ENCODE measurements at places on chromosomes 5 and 9. TPM values are rescaled to one million over a fixed set of nuclear protein-coding genes. Genes with fewer than 3 reads are reported as not detected.

DNA sequence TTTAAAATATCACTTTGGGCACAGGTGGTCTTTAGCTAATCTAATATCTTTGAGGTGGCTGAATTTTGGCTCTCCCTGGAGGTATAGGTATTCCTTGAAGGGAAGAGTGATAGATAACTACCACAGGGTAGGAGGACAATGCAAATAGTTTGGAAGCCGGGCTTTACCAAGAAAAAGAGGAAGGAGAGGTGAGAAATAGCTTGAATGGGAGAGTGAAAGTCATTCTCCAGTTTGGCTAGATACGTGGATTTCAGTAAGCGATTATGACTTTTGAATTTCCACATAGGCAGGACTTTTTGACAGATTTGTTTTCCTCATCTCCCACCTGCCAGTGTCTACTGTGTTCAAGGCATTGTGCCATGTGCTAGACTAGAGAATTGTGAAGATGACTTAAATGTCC, 45.5 kb downstream of the RASA1 start:
- no peaks in the 10 kb centered on the region for H3K27me3 ChIP-seq
- no peak for DNase-seq
- no peak overlapping the region for H3K4me3 ChIP-seq

GRCh38 chr9:7973123-7973522, 173.5 kb upstream of the DMAC1 start:
- no peaks in the 10 kb centered on the region for H3K27me3 ChIP-seq
- no peaks in the 10 kb centered on the region for H3K4me1 ChIP-seq
- no peak for DNase-seq
- no peak overlapping the region for H3K4me3 ChIP-seq

Gene PROB1
- 0.77 TPM for total RNA-seq

DNA sequence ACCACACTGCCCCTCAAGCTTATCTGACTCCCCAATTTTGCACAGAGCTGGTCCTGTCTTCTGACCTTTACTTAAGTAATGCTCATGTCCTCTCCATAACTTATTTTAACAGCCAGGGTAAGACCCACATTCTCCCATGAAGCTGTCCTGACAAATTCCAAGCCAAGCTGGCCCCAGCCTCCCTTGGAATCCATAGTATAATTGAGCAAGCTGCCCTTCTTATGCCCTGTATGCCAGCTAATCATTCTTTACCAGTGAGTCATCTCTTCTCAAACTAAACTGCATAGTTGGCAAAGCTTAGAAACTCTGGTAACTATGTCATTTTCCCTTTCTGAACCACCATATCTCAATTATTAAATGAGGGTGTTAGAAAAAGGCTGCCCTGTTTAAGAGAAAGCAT, 92.4 kb downstream of the NFIB start:
- peaks cover 7% of the 10 kb centered on the region for H3K4me1 ChIP-seq
- H3K36me3 ChIP-seq, result no peaks in the 10 kb centered on the region
- DNase-seq, result peak; percentile 88
- no peak overlapping the region for H3K27ac ChIP-seq
- H3K27me3 ChIP-seq, result no peaks in the 10 kb centered on the region
- no peak overlapping the region for H3K4me3 ChIP-seq

Gene PIP5K1B
- under 0.01 TPM for total RNA-seq

Gene SARDH
- total RNA-seq, result 9.0 TPM

DNA sequence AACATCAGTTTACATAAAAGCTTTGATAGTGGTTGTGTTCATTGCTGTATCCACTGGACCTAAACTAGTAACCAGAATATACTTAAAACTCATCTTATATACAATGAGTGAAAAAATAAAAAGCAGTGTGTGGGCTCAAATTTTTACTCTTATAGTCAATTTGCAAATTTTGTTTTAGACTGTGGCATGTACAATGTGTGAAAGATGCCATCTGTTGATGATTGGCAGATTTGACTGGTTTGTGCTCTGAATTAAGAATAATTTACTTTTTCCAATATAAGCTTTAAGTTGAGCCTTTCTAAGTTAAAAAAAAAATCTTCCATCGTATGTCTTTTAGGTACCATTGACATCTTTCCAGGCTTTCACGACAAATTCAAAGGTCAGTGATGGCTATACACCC, 42.4 kb upstream of the F2RL1 start:
- H3K27me3 ChIP-seq, result no peaks in the 10 kb centered on the region
- H3K4me3 ChIP-seq, result no peak overlapping the region
- H3K36me3 ChIP-seq, result no peaks in the 10 kb centered on the region
- H3K4me1 ChIP-seq, result peaks cover 2% of the 10 kb centered on the region

- no peak for DNase-seq
- H3K36me3 ChIP-seq, result no peaks in the 10 kb centered on the region
- no peaks in the 10 kb centered on the region for H3K27me3 ChIP-seq
- H3K4me1 ChIP-seq, result no peaks in the 10 kb centered on the region
- H3K27ac ChIP-seq, result no peak overlapping the region
- H3K4me3 ChIP-seq, result no peak overlapping the region
These were observed 548.5 kb upstream of the GRAMD2B start for GRCh38 chr5:125874717-125875116.

GRCh38 chr9:73081979-73082657, 69.5 kb upstream of the ANXA1 start:
- no peaks in the 10 kb centered on the region for H3K4me1 ChIP-seq
- peak; percentile 32 for DNase-seq
- H3K4me3 ChIP-seq, result no peak overlapping the region
- H3K27ac ChIP-seq, result no peak overlapping the region
- no peaks in the 10 kb centered on the region for H3K27me3 ChIP-seq

DNA sequence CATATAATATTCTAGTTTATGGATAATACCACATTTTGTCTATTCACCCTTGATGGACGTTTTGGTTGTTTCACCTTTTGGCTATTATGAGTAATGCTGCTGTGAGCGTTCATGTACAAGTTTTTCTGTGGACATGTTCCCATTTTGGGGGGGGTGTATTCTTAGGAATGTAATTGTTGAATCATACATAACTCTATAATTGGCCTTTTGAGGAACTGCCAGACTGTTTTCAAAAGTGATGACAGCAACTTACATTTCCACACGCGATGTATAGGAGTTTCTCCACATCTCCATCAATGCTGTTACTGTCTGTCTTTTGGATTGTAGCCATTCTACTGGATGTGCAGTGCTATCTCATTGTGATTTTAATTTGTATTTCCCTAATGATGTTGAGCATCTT, 69.8 kb downstream of the SLC46A2 start:
- no peak overlapping the region for H3K27ac ChIP-seq
- H3K4me3 ChIP-seq, result no peak overlapping the region
- peak; percentile 62 for DNase-seq
- no peaks in the 10 kb centered on the region for H3K27me3 ChIP-seq
- H3K4me1 ChIP-seq, result no peaks in the 10 kb centered on the region
- no peaks in the 10 kb centered on the region for H3K36me3 ChIP-seq

GRCh38 chr5:116415182-116415581, 159.4 kb downstream of the SEMA6A start:
- no peaks in the 10 kb centered on the region for H3K4me1 ChIP-seq
- H3K27me3 ChIP-seq, result no peaks in the 10 kb centered on the region
- no peak overlapping the region for H3K27ac ChIP-seq
- no peak for DNase-seq

- H3K27me3 ChIP-seq, result no peaks in the 10 kb centered on the region
- H3K36me3 ChIP-seq, result peaks cover 1% of the 10 kb centered on the region
- H3K4me3 ChIP-seq, result no peak overlapping the region
- no peak overlapping the region for H3K27ac ChIP-seq
- DNase-seq, result no peak
- peaks cover 59% of the 10 kb centered on the region for H3K4me1 ChIP-seq
These were observed 10.1 kb downstream of the EEIG1 start for GRCh38 chr9:127970401-127971313.

GRCh38 chr5:83467371-83468035, 4.0 kb upstream of the VCAN start:
- H3K4me1 ChIP-seq, result no peaks in the 10 kb centered on the region
- no peak overlapping the region for H3K4me3 ChIP-seq

DNA sequence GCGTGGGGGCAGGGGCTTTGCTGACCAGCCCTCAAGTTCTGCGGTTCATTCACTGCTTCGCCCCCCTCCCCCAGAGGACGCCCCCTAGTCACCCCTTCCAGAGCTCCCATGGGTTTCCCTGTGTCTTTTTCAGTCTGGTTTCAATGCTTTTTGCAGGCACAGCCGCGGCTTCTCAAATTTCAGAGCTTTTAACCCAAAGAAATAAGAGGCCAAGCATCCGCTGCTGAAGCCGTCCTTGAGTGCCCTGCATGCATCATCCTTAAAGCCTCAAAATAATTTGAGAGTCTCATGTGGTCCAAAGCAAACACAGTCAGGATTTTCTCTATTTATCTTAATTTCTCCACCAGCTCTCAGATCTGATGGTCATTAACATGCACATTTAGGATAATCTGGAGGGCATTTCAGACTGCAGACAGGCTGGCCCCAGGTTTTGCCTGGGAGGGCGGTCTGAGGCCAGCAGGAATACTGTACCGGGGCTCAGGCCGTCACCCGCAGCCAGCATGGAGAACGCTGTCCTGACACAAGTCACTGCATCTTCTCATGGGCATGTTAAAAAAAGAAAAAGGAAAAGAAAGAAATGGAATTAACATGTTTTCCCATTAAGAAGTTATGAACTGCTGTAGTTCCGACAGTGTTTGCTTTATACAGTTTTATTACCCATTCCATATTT, 420.8 kb upstream of the IRX4 start:
- H3K36me3 ChIP-seq, result no peaks in the 10 kb centered on the region
- no peak overlapping the region for H3K4me3 ChIP-seq
- H3K27me3 ChIP-seq, result no peaks in the 10 kb centered on the region
- no peak overlapping the region for H3K27ac ChIP-seq

GRCh38 chr9:97528529-97529230, 27.2 kb downstream of the TMOD1 start:
- no peak overlapping the region for H3K27ac ChIP-seq
- no peaks in the 10 kb centered on the region for H3K27me3 ChIP-seq
- no peaks in the 10 kb centered on the region for H3K4me1 ChIP-seq
- no peaks in the 10 kb centered on the region for H3K36me3 ChIP-seq

DNA sequence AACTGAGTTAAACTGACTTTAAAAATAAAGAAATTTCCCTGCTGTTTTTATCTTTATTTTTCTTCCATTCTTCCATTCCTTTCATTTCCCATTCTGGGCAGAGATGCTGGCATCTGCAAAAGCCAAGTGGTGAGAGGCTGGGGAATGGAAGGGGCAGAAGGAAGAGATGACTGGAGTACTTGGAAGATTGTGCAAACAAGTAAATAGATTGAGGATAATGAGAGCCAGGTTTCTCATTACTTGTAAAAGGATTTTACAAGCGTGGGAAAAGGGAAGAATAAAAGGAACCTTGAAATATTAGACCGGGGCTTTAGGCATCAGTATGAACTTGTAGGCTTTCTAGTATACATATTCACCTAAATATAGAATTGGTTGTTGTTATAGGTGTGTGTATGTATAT, 341.2 kb downstream of the CAAP1 start:
- no peak overlapping the region for H3K4me3 ChIP-seq
- H3K4me1 ChIP-seq, result no peaks in the 10 kb centered on the region
- DNase-seq, result no peak
- no peaks in the 10 kb centered on the region for H3K36me3 ChIP-seq

GRCh38 chr5:13606051-13606450, 338.4 kb downstream of the DNAH5 start:
- DNase-seq, result peak; percentile 38
- no peak overlapping the region for H3K4me3 ChIP-seq
- H3K4me1 ChIP-seq, result no peaks in the 10 kb centered on the region
- H3K27me3 ChIP-seq, result no peaks in the 10 kb centered on the region
- no peaks in the 10 kb centered on the region for H3K36me3 ChIP-seq

DNA sequence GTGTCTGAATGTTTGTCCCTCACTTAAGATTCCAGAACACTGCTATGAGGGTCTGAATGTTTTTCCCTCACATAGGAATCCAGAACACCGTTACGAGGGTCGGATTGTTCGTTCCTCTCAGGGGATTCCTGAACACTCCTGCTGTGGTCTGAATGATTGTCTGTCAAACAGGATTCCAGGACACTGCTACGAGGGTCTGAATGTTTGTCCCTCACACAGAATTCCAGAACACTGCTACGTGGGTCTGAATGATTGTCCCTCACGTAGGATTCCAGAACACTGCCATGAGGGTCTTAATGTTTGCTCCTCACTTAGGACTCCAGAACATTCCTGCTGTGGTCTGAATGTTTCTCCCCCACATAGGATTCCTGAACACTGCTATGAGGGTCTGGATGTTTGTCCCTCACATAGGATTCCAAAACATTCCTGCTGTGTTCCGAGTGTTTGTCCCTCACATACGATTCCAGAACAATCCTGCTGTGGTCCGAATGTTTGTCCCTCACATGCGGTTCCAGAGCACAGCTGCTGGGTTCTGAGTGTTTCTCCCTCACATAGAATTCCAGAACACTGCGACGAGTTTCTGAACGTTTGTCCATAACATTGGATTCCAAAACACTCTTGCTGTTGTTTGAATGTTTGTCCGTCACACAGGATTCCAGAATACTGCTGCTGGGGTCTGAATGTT, 199.5 kb downstream of the FOXD4L6 start:
- no peak overlapping the region for H3K4me3 ChIP-seq
- H3K4me1 ChIP-seq, result no peaks in the 10 kb centered on the region

DNA sequence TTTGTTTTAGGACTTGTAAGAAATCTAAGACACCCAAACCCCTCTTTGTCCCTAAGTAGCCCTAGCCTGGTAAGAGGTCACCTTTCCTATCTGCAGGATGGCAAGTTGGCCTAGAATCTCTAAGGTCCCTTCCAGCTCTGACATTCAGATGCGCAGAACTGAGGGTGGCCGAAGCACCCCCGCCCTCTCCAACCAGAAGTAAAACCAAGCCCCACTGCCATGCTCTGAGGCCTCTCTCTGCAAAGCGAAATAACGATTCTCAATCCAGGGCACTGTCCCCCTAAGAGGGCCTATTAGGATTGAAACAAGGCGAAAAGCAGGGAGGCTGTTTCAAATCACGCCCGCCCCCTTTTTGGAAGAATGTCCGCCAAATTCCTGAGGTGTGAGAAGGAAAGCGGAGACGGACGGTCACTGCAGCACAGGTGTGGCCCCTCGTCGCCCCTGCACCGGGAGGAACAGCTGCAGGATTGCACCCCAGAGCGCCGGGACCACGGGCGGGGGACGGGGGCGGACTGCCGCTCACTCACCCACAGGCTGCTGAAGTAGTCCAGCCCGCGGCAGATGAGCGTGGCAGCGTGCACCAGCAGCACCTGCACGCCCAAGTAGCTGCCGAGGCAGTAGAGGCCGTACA, 824 bp downstream of the TMEM245 start:
- peak; percentile 16 for DNase-seq
- H3K36me3 ChIP-seq, result no peaks in the 10 kb centered on the region
- H3K4me1 ChIP-seq, result peaks cover 2% of the 10 kb centered on the region
- peak overlapping the region; percentile 48 for H3K27ac ChIP-seq

Gene CYLC2
- total RNA-seq, result not detected

Gene ECM2
- 6.8 TPM for total RNA-seq

Gene TMEM215
- total RNA-seq, result not detected

Gene ZBED3
- 1.0 TPM for total RNA-seq
